ENCODE measurements at places on chromosomes 2 and 18. TPM values are rescaled to one million over a fixed set of nuclear protein-coding genes. Genes with fewer than 3 reads are reported as not detected.

The DPYSL5 gene
- total RNA-seq: not detected

The CAPN14 gene
- total RNA-seq: 0.28 TPM

DNA sequence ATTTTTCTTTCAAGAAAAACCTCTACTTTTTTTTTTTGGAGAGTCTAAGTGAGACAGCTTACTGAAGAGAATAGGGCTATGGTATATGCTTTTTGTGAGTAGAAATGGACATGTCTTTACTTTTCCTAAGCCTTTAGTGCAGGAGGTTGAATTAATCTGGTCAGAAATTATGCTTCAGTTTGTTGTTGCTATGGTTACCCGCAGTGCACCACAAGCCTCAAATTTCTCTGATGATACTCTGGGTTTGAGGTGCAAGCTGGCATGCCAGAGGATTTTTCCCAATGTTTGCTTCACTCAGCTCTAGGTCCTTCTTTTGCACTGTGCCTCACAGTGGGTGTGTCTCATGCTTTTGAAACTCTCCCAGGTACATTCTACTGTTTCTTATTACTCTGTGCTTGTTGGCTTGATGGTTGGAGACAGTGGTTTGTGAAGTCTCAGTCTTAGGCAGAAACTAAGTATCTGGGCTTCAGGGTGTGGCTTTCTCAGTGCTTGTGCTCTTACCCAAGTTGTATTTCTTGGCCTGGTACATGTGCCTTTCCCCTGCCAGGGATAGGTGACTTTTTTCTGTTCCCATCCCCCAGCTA, 278.3 kb downstream of the RBM43 start:
- DNase-seq: no peak
- no peaks in the 10 kb centered on the region for H3K36me3 ChIP-seq
- H3K27me3 ChIP-seq: peaks cover 6% of the 10 kb centered on the region
- H3K4me1 ChIP-seq: no peaks in the 10 kb centered on the region
- no peak overlapping the region for H3K4me3 ChIP-seq

GRCh38 chr2:38446418-38446817, 69.3 kb upstream of the ATL2 start:
- DNase-seq: no peak
- H3K4me3 ChIP-seq: no peak overlapping the region
- H3K27me3 ChIP-seq: peaks cover 9% of the 10 kb centered on the region
- H3K27ac ChIP-seq: no peak overlapping the region
- H3K36me3 ChIP-seq: no peaks in the 10 kb centered on the region

DNA sequence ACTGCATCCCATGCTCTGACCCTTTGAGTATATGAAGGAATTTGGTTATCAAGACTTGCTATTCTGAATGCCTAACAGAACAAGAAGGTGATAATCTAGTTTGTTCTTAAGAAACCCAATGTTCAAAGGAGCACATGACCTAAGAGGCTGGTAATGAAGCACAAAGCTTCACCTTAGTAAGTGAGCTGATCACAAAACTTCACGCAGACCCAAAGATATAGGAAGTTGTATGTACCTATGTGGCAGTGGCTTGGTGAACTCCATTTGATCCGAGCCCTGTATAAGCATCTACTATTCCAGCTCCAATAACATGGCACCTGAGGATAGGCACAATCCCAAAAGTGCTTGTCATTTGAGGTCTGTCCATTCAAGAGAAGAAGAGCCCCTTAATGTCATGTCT, 78.6 kb downstream of the ANKRD44 start:
- H3K27me3 ChIP-seq: no peaks in the 10 kb centered on the region
- peaks cover 31% of the 10 kb centered on the region for H3K36me3 ChIP-seq
- peaks cover 65% of the 10 kb centered on the region for H3K4me1 ChIP-seq
- H3K4me3 ChIP-seq: peak overlapping the region; percentile 44

GRCh38 chr2:237449193-237449881, 35.4 kb upstream of the COL6A3 start:
- no peaks in the 10 kb centered on the region for H3K27me3 ChIP-seq
- peaks cover 2% of the 10 kb centered on the region for H3K4me1 ChIP-seq
- DNase-seq: no peak
- H3K4me3 ChIP-seq: no peak overlapping the region
- no peaks in the 10 kb centered on the region for H3K36me3 ChIP-seq
- no peak overlapping the region for H3K27ac ChIP-seq
